ENCODE measurements at places on chromosomes 6 and 20.

DNA sequence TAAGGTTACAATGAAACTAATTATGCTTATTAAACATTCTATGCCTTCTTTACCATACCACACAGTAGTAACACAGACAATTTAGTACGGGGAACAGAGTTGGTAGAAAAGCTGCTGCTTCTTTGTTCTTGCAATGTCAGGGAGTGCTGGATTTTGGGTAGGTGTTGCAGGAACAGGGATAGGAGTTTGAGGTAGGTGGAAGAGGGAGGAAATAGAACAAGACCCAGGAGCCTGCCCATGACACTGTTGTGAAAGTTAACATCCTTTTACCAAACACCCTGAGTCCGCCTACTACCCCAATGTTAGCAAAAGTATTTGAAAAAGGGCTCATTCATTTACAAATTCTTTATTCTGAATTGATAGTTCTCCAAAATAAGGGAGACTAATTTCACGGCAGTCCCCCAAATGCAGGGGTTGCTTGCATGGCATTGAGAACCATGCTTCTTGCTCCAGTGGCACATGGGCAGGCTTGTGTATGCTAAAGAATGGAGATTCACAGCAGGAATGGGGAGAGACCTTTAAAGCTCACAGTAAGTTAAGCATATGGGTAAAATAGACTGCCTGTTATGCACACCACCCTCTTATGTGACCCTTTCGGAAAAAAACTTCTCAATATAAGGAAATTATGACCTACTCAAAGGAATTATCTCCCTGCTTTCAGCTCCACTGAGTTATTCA is 181.7 kb downstream of the GRM1 start:
- DNase-seq, result no peak

DNA sequence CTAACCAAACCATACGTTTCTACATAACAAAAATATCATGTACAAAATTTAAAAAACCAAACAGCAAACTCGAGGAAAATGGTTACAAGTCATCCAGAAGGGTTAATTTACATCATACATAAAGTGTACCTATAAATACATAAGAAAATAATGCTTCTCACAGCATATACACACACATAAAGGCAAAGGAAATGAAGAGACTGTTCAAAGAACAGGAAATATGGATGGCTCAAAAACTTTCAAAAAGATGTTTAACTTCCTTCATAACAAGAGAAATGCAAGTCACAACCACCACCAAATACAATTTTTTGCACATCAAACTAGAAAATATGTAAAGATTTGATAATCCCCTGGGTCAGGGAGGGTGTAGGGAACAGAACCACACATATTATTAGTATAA is 7.5 kb downstream of the SLC22A23 start:
- DNase-seq, result no peak

- DNase-seq, result peak; percentile 62
Observed at GRCh38 chr6:143536461-143536865, 24.9 kb upstream of the FUCA2 start.

DNA sequence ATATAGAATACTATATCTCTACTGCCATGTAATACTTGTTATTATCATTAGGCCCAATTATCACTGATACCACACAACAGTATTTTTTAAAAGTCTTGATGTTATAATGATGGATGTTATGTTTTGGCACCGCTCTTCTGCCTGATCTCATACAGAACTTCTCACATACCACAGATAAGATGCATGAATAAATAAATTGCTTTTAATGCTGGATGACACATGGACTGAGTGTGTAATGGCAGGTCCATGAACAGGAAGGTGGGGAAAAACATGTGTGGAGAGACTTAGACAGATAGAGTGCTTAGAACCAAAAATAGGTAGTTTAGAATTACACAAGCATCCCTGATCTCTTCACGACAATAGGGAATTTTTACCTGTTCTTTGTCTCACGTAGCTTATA is 258.4 kb upstream of the MARCKS start:
- no peak for DNase-seq

GRCh38 chr6:166907373-166907841 is 48.9 kb downstream of the RNASET2 start:
- peak; percentile 81 for DNase-seq

- DNase-seq, result peak; percentile 36
Observed at GRCh38 chr20:45011108-45011526, 44.8 kb downstream of the STK4 start.

- no peak for DNase-seq
Observed at GRCh38 chr6:114083251-114083650, 112.3 kb upstream of the HDAC2 start.

- no peak for DNase-seq
Observed at GRCh38 chr6:39841291-39841690, 49.1 kb downstream of the DAAM2 start.

GRCh38 chr6:148770408-148771211 is 23.8 kb downstream of the UST start:
- no peak for DNase-seq

GRCh38 chr6:35415065-35415891 is 36.9 kb upstream of the FANCE start:
- DNase-seq, result no peak

DNA sequence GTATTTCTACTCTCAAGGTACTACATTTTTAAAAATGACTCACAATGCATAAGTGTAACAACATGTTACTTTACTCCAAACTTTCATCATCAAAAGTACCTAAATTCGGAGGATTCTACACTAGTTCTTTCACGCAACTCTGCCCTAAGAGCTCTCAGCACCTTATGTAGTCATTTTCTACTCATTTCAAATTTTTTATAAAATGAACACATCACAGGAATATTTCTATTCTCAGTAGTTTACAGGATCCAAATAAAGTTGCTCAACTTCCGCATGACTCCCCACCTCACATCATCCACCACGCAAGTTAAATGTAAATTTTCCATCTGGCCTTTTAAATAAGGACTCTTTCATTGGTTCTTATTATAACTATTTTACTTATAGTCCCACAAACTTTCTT is 344.9 kb upstream of the MANEA start:
- DNase-seq, result no peak

- no peak for DNase-seq
Observed at GRCh38 chr6:137588472-137588871, 94.3 kb upstream of the OLIG3 start.

DNA sequence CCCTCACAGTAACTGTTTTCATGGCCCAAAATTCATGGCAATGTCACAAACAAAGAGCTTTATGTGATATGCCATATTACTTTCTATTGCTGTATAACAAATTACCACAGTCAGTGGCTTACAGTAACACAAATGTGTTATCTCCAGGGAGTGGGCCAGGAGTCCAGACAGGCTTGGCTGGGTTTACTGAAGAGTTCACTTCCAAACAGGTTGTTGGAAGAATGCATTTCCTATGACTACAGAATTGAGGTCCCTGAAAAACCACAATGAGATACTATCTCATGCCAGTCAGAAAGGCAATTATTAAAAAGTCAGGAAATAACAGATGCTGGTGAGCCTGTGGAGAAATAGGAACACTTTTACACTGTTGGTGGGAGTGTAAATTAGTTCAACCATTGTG is 431.9 kb downstream of the PKHD1 start:
- no peak for DNase-seq

DNA sequence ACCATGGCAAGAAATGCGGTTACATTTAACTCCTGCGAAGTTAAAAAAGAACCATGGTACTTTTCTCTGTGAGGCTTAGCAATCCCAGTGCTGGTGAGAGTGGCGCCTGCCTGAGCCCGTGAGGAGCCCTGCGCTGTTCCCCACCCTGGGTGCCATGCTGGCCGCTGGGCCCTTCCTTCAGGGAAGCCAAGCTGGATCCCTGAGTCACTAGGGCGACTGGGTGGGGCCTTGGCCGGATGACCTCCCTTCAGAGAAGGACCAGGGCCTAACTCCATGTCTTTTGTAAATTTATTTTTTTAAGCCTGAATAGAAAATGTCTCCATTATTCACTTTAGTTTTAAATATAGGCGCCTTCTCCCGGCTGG is 209.1 kb downstream of the ERMARD start:
- no peak for DNase-seq

GRCh38 chr6:44738601-44739146 is 351.2 kb downstream of the CDC5L start:
- peak; percentile 34 for DNase-seq

- DNase-seq, result peak; percentile 33
Observed at GRCh38 chr20:36950414-36951197, 902 bp downstream of the SAMHD1 start.

DNA sequence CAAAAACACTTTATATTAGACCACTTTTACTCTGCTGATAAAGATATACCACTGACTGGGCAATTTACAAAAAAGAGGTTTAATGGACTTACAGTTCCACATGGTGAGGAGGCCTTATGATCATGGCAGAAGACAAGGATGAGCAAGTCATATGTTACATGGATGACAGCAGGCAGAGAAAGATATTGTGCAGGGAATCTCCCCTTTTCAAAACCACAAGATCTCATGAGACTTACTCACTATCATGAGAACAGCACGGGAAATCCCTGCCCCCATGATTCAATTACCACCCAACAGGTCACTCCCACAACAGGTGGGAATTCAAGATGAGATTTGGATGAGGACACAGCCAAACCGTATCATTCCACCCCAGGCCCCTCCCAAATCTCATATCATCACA is 1383.8 kb upstream of the MAP3K7 start:
- DNase-seq, result no peak

DNA sequence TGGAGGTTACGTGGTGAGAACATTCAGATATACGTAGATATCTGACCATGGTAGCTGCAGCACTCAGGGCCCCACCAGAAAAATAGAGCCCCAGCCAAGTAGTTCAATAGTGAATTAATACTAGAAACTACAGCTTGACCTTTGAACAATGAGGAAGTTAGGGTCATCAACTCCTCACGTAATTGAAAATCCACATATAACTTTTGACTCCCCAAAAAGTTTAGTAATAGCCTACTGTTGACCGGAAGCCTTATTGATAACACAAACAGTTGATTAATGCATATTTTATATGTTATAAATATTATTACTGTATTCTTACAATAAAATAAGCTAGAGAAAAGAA is 117.9 kb downstream of the SNX5 start:
- DNase-seq, result no peak

- DNase-seq, result no peak
Observed at GRCh38 chr6:120569714-120570113, 764.6 kb downstream of the TBC1D32 start.

DNA sequence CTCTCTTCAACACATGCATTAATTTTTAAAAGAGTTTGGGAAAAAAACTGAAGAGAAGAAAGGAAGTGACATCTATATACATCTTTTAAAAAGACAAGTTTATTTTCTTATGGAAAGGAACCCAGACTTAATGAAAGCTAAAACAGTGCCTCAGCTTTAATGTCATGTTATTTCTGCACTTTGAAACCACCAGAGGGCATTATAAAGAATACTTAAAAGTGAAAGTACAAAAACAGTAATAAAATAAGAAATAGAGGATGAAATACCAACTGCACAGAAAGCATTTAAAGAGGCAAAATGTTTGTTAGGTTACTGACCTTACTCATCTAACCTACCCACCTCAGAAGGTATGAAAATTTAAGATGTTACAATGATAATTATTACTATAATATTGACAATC is 98.8 kb downstream of the HUS1B start:
- peak; percentile 43 for DNase-seq

- DNase-seq, result no peak
Observed at GRCh38 chr6:45655745-45656476, 278.2 kb upstream of the SUPT3H start.

DNA sequence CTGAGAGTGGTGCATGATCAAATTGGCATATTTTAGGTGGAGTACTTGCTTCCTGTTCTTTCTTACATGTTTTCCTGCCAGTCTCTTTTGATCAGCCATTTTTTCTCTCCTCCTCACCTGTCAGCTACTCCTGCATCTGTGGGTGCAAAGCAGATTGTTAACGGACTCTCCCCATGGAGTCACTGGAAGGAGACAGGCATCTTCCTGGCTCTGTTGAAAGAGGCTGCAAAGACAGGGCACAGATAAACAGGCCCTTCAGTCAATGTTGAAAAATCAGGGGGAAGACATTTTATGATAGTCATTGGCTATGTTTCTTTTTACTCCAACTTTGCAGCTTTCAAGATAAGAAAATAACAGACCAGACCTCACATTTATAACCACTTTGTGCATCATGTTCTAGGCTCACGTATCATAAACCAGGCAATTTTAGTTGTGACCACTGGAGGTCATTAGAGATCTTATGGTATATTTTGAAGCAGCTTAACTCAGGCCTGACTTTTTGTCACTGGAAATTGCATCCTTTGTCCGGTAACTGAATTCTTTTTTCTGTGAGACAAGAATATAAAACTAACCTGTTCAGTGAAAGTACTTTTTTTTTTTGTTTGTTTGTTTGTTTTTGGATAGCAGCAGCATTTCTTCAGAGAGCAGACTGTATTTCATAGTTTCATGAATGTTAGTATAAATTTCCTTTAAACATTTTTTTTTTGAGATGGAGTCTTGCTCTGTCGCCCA is 20.1 kb downstream of the ECT2L start:
- peak; percentile 61 for DNase-seq

GRCh38 chr6:27693766-27694546 is 218.2 kb downstream of the OR2B2 start:
- peak; percentile 66 for DNase-seq

GRCh38 chr20:23435626-23436539 is 3.6 kb upstream of the CSTL1 start:
- peak; percentile 6 for DNase-seq

DNA sequence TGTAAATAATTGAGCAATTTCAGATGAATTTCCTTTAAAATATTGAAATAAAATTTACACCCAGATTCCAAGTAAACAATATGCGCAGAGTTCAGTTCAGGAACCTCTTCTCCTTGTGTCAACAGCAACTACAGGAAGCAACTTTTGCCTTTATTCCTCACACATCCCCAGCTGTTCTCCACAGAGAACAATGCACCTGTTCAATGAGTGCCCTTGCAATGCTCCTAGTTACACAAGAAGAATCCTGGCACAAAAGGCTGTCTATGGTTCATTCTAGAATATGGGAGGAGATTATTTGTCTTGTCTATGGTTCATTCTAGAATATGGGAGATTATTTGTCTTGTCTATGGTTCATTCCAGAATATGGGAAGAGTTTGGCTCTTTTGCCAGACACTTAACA is 454.9 kb downstream of the BTBD3 start:
- DNase-seq, result no peak

GRCh38 chr6:137744877-137745276 is 122.2 kb upstream of the TNFAIP3 start:
- DNase-seq, result no peak

- no peak for DNase-seq
Observed at GRCh38 chr6:144481527-144481926, 196.4 kb downstream of the UTRN start.

DNA sequence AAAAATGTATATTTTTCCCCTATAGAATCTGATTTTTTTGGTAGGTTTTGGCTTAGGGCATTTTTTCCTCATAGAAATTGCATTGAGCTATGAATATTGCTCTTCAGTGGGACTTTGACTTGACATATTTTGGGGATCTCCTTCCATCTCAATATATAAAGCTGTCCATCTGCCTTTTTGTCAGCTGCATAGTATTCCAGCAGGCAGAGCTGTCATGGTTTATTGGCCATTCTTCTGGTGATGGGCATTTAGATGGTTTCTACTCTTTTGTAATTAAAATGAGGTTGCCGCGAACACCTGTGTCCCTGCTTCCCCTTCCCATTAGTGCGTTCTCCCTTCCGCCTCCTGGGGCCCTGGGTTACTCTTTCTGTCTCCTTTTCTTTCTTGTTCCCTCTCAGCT is 80.0 kb upstream of the NNAT start:
- no peak for DNase-seq

GRCh38 chr6:9250852-9251251 is 815.5 kb upstream of the SLC35B3 start:
- DNase-seq, result peak; percentile 7
